ENCODE measurements at places on chromosomes 5 and 9.
A peak's percentile ranks its signal among the peaks of the same experiment; 100 is the strongest.

- no peak for DNase-seq
Measured at GRCh38 chr5:148970876-148971275, 92.0 kb downstream of the SH3TC2 start.

DNA sequence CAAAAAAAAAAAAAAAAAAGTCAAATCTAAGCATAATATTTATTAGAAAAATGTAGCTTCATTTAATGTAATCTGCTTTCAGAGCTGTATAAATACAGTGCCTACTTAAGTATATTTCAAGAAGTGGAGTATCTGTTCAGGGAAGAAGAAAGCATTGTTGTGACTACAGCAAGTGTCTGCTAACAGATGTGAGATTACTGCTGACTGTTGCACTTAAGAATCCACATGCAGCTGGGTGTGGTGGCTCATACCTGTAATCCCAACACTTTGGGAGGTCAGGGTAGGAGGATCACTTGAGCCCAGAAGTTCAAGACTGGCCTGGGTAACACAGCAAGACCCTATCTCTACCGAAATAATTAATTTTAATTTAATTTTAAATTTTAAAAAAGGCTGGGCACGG is 19.0 kb downstream of the KDM3B start:
- DNase-seq: no peak

GRCh38 chr5:177130211-177131018 is 3.2 kb upstream of the NSD1 start:
- DNase-seq: no peak

DNA sequence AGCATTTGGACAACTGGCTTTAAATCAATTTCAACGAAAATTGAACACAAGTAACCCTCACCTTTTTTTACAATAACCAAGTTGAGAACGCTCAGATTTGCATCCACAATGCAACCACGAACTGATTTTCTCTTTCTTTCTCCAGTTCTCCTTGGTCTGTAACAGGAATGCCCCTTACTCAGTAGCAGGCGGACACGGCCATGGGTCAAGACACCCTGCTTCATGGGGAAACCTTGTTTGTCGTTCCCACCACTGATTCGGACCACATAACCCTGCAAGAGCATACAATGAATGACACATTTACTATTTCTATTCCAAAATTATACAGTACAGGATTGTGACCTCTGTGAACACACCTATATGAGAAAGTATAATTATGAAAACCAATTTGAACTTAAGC is 1.4 kb downstream of the RPS6 start:
- no peak for DNase-seq

GRCh38 chr5:143085319-143085917 is 315.2 kb downstream of the ARHGAP26 start:
- DNase-seq: peak; percentile 14

DNA sequence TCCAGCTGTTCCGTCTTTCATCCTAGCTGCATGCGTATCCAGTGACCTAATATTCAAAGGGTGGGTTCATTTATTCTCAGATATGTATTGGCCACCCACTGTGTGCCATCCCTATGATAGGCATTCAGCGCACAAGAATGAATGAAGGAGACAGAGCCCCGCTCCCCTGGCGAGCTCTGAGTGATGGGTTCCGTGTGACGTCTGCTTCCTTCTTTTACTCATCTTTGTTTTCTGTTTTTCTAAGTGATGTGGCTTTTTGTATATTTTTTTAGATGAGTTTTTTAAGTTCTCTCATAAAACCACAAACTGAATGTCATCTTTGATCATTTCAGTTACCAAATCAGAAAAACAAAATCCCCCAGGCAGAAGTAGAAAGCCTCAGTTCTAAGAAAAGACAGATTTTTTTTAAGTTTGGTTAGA is 168.3 kb upstream of the OTULINL start:
- DNase-seq: no peak

DNA sequence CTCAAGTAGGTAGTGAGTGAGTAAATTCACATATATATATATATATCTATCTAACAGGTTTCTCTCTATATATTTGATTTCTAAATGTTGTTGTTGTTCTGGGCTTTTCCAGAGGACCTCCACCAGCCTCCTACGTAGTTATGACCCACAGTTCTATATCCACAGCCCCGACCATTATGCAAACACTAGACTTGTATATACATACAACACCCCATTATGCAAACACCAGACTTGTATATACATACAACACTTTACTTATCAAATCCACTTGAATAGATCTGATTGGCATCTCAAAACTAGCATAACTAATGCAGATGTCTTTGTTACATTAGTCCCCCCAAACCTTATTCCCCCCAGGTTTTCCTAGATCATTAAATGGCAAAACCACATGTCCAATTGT is 108.7 kb downstream of the JAKMIP2 start:
- DNase-seq: no peak

- DNase-seq: no peak
Measured at GRCh38 chr9:92564982-92565381, 29.2 kb upstream of the ECM2 start.

DNA sequence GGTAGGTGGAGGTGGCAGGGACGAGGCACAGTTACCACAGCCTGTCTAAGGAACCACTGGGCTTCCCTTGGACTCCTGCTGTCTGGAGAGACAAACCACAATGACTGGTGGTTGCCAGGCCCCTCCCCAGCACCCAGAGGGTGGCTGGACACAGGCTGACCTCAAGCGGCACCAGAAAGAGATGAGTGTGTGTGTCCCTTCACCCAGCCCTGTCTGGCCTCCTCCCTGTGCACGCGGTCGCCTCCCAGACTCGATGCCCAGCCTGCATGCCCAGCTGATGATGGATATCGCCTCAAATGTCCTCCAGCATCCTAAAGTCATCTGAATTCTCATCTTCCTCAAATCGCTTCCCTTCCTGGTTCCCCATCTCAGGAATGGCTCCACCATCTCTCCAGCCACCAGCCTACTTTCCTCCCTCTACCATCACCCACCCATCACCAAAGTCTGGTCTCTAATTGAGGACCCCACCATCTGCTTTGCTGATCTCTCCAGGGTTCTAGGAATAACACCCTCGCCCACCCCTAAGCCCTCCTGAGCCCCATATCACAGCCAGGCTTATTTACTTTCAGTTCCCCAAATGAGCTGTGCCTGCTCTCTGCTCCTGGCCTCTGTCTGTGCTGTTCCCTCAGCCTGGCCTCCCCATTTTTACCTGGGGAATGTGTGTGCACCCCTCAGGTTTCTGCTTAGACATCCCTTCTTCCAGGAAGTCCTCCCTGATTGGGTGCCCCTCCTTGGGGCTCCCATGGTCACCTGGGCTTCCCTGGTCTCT is 52.5 kb upstream of the GGTA1 start:
- DNase-seq: no peak

- DNase-seq: no peak
Measured at GRCh38 chr5:95327211-95327610, 42.3 kb upstream of the MCTP1 start.

All from cerebellar nuclear complex (tissue), 1 donor.